ENCODE measurements at places on chromosomes 7 and 10. TPM values are rescaled to one million over a fixed set of nuclear protein-coding genes. Genes with fewer than 3 reads are reported as not detected.

The PLEKHA1 gene
- 15.7 TPM for polyA plus RNA-seq

The STOX1 gene
- polyA plus RNA-seq = 0.25 TPM

The COL13A1 gene
- 6.8 TPM for polyA plus RNA-seq

The TUBB8 gene
- not detected for polyA plus RNA-seq

The AMPH gene
- polyA plus RNA-seq = 1.3 TPM

The INMT gene
- 103 TPM for polyA plus RNA-seq

The PRRT4 gene
- 1.1 TPM for polyA plus RNA-seq

The SPOCK2 gene
- 12.8 TPM for polyA plus RNA-seq

The CHST3 gene
- 14.9 TPM for polyA plus RNA-seq

The TBXAS1 gene
- 3.1 TPM for polyA plus RNA-seq

The CALHM3 gene
- polyA plus RNA-seq = not detected

The ARID5B gene
- 13.7 TPM for polyA plus RNA-seq

The NAT16 gene
- not detected for polyA plus RNA-seq

The TUBGCP2 gene
- polyA plus RNA-seq = 23.0 TPM

Measured in right cardiac atrium (tissue), 5 donors.